ENCODE measurements at places on chromosomes 7 and 10.

- DNase-seq, result no peak
These were observed 41.9 kb downstream of the TES start for GRCh38 chr7:116252249-116252648.

GRCh38 chr10:16776896-16777295 lies 40.3 kb downstream of the RSU1 start:
- no peak for DNase-seq

- no peak for DNase-seq
These were observed 528.9 kb downstream of the MAGI2 start for GRCh38 chr7:78924581-78924980.

- no peak for DNase-seq
These were observed 471.6 kb upstream of the AKR1E2 start for GRCh38 chr10:4354382-4354812.
